ENCODE measurements at places on chromosomes 13 and 19.

DNA sequence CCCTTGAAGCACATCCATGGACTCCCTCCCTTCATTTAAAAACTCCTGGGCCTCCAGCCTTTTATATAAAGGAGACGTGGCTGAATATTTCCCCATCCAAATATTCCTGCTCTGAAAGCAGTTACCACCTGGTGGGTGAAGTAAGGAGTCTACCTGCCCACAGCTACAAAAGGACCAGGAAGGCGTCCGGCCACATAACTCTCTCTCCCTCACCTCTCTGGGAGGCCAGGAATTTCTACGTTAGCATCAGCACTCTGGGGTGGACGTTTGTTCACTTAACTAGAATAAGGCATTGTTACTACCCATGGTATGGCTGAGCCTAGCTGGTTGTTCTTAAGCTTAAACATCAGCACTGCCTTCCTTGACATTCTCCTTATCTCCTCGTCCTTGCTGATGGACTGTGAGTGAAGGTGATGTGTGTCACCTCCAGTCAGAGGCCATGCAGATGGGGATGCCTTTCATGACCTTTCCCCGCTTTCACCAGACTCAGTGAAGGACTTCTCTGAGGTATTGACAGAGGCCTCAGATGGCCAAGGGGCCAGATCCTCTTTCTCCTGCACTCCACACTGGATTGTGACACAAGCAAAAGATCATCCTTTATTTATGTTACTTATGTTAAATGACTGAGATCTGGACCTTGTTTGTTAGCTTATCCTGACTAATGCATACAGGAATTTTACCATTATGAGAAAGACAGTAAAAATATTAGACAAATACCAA lies 22.2 kb upstream of the KPNA3 start:
- DNase-seq = no peak

DNA sequence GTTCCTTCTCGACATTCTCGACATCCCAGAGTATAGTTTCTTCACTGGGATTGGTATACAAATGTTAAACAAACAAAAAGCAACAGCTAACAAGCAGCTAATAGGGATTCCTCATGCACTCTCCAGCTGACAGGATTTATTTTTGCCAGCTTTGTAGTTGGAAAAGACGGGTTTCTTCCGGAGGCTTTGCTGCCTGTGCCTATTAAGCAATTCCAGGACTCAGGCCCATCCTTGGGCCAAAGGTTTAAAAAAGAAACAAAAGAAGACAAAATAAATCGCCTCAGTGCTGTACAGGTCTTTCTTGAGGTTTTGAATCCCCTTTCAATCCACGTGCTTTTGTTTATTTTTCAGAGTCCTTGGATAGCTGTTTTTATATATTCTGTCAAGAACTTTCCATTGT lies 1414.5 kb upstream of the PCDH9 start:
- no peak for DNase-seq

- DNase-seq = no peak
Measured at GRCh38 chr13:24038405-24038804, 122.1 kb upstream of the SPATA13 start.

- no peak for DNase-seq
Measured at GRCh38 chr19:37979547-37980082, 72.6 kb downstream of the SIPA1L3 start.

DNA sequence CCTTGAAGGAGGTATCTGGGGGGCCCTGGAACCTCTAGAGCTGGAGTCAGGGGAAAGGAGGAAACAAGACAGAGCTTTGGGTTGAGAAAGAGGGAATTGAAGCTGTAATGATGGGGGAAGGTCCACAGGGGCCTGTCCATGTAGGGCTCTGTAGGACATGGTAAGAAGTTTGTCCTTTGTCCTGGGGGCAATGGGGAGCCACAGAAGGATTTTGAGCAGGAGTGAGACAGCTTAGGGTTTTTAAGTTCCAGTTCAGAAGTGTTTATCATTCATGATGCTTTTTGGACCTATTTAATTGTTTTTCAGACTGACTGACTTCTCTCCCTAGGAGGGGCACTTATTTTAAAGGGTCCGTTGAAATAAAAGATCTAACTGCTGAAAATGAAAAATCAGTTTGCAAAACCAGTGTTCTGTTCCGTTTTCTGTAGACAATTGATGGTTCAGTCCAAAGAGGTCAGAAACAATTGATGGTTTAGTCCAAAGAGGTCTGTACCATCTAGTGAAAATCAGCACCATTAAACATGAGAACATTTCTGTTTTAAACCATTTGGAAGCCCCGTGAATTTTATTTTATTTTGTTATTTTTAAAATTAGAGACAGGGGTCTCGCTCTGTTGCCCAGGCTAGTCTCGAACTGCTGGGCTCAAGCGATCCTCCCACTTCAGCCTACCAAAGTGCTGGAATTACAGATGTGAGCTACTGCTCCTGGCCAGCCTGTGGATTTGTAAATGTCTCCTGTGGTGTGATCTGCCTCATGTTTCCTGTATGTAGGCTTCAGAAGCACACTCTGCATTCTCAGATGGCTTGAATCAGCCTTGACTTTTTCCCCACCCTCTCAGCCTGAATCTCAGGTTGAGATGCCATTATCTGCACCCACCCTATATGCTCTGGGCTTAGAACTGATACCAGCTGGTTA lies 8.4 kb downstream of the PLD3 start:
- DNase-seq = no peak

GRCh38 chr19:44455100-44455499 lies 6.8 kb upstream of the ZNF229 start:
- no peak for DNase-seq

DNA sequence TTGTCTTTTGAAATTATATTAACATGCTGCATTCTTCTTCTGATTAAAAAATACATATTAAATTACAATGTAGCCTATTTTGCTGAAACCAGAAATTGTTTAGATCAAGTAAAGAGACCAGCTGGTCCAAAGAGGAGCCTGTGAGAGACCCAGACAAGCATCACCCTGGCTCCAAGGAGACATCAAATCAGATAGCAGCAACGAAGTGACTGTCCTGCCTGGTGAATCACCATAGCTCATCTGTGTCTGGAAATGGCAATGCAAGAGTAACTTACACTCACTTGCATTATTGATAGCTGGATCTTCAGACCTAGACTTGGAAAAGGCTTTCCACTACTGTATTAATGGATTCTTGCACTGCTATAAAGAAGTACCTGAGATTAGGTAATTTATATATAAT lies 169.1 kb downstream of the KCTD12 start:
- DNase-seq = no peak

GRCh38 chr13:46006688-46007452 lies 45.7 kb downstream of the ZC3H13 start:
- DNase-seq = no peak

GRCh38 chr19:34254698-34255432 lies 511 bp downstream of the GARRE1 start:
- no peak for DNase-seq

GRCh38 chr13:25180775-25181537 lies 8.9 kb upstream of the AMER2 start:
- DNase-seq = no peak

DNA sequence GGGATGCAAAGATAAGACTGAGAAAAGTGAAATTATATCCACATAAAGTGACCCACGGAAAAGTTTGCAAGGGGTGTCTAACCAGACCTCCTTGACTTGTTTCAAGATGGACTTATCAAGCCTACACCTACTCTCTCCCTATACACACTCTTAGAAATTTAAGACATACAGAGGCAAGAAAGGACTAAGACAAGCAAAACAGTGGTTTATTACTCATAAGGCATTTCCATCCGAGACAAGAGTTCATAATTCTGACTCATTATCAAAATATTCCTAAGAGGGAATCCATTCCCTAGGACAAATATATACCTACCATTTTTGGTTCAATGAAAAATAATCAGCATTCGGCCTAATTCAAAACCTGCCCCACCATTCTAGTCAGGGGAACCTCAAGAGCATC lies 232.6 kb upstream of the GPC6 start:
- no peak for DNase-seq

GRCh38 chr13:32639502-32640105 lies 53.4 kb downstream of the PDS5B start:
- peak; percentile 16 for DNase-seq
